Stimulated activated CD4-positive, alpha-beta T cell treated with anti-CD3 and anti-CD28 coated beads, Interleukin-1b, Interleukin-23, amount 100 ng/mL, for 1 hour (primary cell): ENCODE measurements at places on chromosomes 1 and 21.

GRCh38 chr1:205199931-205200299 lies 11.6 kb downstream of the DSTYK start:
- no peak for DNase-seq

DNA sequence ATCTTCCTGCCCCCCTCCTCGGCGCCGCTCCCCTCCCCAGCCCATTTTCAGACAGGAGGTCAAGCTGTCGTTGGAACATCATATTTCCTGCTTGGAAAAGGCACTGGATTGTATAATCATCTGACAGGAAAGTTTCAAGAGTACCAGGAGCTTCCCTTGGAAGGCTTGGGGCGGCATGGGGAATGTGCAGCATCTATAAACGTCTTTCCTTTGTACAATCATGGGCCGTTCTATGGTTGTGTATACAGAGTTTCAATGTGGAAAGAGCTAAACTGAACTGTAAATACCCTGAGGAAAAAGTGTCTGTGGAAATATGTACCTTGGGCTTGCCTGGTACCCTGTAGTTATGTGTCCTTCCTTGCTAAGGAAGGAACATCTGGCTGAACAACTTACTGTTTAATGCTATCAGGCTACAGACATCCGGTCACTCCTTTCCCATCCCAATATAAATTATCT lies 368.1 kb upstream of the ADGRL2 start:
- no peak for DNase-seq

DNA sequence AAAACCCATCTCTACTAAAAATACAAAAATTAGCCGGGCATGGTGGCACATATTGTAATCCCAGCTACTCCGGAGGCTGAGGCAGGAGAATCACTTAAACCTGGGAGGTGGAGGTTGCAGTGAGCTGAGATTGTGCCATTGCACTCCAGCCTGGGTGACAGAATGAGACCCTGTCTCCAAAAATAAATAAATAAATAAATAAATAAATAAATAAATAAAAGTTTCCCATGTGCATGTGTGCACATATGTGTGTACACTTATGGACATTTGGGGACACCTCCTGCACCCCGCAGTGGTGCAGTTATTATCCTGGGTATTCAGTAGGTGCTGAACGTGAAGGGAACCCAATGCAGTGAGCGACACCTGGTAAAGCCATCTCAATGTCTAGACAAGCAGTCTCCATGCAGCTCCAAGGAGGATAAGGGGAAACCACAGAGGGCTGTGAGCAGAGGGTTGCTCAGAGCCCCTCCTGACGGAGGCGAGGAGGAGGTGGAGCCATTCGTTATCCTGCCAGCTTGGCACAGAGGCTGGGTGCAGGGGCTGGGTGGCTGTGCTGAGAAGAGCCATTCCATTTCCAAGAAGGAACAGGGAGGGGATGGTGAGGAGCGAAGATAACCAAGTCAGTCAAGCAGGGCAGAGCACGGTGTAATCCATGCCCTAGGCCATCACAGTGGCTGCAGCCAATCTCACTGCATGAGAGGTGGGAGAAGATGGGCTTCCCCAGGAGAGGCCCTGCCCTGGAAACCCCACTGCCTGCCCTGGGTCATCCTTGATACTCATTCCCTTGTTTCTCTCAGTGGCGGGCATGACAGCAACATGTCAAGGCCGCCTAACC lies 25.6 kb downstream of the UBIAD1 start:
- DNase-seq, result no peak

- DNase-seq, result no peak
These were observed 36.2 kb downstream of the B3GALNT2 start for GRCh38 chr1:235468004-235468403.

- DNase-seq, result no peak
These were observed 187.5 kb downstream of the DHRS3 start for GRCh38 chr1:12430525-12430924.

GRCh38 chr21:45039317-45040156 lies 34.8 kb upstream of the ADARB1 start:
- DNase-seq, result no peak

DNA sequence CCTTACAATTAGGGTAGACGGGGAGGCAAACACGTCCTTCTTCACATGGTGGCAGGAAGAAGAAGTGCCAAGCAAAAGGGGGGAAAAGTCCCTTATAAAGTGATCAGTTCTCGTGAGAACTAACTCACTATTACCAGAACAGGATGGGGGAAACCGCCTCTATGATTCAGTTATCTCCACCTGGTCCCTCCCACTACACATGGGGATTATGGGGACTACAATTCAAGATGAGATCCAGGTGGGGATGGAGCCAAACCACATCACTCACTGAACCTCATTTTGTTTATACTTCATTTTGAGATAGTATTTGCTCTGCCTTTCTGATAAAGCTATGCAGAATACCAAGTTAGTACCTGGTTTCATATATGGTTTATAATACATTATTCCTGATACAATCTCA lies 26.5 kb downstream of the APP start:
- DNase-seq, result no peak

DNA sequence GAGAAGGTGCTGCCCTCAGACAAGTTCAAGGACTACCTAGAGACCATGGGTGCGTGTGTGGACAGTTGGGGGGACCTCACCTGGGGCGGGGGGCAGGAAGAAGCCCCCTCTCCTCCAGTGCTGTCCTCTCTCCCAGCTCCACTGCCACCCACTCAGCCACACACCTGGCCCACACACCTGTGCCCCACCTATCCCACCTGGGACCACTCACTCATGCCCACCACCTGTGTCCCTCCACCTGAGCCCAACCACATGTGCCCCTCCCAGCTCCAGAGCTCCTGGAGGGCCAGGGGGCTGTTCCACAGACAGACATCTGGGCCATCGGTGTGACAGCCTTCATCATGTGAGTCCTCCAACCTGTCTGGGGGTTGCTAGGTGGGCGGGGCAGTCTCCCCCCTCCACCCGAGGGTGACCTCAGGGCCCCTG lies 29.0 kb downstream of the TRIM11 start:
- no peak for DNase-seq

DNA sequence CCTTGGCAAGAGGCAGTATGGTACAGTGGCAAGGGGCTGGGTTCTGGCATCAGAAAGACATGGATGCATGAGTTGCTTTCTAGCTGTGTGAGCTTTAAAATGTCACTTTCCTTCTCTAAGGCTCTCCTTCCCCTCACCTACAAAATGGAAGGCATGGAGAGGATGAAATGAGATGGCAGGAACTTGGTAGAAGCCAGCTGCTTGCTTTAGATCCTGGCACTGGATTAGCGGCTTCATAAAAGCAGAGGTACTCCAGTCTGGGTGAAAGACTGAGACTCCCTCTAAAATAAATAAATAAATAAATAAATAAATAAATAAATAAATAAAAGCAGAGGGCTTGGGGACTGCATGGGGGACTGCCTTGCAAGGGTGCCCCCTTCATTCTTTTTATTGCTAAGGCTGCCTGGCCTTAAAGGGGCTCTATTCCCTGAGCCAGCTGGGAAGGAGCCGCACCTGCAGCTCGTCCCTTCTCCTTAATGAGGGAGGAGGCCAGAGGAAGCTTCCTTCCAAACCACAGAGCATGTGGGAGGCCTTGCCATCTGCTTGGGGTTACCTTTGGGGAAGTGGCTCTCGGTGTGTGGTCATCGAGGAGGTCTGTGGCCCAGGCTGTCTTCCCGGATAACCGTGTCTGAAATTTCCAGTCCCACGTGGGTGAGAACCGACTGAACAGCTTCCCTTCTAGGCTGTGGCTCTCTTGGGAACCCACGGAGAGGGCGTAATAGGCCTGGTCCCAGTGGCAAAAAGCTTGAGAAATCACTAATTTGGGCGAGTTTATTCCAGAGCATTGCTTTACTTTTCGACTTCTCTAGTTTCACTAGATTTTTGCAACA lies 2.0 kb upstream of the ATP13A2 start:
- DNase-seq, result no peak

DNA sequence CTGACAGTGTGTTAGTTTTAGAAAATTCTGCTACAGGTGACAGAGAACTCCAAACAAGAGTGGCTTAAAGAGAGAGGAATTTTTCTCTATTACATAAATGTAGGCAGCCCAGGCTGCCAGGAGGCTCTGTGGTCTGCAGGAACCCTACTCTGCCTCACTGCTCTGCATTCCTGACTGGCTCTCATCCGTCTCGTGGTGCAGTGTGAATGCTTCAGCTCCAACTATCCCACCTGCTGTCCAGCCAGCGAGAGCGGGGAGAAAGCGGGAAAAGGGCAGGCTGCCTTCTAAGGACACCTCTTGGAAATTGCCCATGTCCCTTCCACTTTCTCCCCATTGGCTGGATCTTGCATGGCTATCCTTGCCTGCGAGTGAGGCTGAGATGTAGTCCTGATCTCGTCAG lies 131.3 kb downstream of the PEX14 start:
- no peak for DNase-seq

DNA sequence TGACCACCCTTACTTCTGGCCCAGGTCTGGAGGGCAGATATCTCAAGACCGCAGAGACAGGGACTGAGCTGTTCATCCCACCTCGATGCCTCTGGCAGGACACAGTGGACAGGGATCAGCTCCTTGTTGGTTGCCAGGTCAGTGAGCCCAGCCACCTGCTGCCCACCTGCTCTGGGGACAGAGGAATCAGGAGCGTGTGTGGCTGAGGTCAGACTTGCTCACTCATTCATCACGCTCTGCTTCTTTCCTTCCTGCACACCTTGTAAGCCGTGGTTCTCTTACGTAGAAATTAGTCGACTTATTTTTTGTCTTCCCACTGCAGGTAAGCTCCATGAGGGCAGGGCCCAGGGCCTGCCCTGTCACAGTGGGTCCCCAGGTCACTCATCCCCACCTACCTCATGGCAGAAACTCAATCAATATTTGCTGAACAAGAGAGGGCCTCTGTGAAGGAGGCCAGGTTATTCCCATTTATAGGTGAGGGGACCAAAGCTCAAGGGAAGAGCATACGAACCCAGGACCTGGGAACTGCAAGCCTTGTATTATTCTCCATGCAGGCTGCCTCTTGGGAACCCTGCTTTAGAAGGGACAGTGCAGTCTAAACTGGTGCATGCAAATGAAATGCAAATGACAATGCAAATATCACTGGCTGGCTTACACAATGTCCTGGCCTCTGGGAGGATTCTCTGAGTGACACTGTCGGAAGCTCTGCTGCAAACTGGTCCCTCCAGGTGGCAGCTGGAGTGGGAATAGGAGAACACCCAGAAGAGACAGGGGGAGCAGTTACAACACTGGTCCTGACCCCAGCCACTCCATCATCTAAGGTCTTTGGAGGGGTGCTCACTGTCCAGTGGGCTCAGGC lies 58.4 kb upstream of the PAX7 start:
- DNase-seq, result no peak

- no peak for DNase-seq
These were observed 780 bp downstream of the HIVEP3 start for GRCh38 chr1:41917835-41918449.

DNA sequence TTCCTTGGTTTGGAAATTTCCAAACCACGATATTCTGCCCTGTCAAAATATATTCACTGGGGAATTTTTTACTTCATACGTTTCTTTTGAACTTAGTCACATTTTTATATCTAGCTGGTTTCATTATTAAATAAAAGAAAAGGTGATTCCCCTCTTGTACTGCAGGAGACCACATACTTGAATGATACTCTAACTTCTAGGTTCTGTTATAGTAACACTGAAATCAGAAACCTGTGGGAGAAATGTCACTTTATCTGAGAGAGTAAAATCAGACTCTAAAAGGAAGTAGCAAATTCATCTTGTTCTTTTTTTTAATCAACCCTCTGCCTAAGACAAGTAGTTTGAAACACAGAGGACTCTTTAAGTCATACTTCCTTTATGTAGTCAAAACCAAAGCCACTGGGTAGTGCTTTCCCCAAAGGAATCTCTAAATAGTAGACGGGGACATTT lies 34.4 kb downstream of the MRPL39 start:
- DNase-seq, result no peak

DNA sequence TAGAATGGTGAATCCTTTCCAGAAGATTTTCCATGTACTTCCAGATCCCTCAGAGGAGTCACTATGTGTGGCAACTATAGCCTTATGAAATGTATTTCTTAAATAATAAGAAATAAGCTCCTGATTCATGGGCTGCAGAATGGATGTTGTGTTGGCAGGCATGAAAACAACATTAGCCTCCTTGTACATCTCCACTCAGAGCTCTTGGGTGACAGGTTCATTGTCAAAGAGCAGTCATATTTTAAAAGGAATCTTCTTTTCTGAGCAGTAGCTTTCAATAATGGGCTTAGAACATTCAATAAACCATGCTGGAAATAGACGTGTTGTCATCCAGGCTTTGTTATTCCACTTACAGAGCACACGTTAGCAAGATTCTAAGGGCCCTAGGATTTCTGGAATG lies 96.6 kb downstream of the CDC7 start:
- DNase-seq, result no peak

- DNase-seq, result no peak
These were observed 58.1 kb downstream of the RPAP2 start for GRCh38 chr1:92356956-92357355.

- DNase-seq, result no peak
These were observed 32.7 kb downstream of the WLS start for GRCh38 chr1:68199603-68200002.

- no peak for DNase-seq
These were observed 28.0 kb downstream of the NOL9 start for GRCh38 chr1:6526316-6526715.

GRCh38 chr1:63533931-63534330 lies 10.6 kb downstream of the EFCAB7 start:
- DNase-seq, result no peak

DNA sequence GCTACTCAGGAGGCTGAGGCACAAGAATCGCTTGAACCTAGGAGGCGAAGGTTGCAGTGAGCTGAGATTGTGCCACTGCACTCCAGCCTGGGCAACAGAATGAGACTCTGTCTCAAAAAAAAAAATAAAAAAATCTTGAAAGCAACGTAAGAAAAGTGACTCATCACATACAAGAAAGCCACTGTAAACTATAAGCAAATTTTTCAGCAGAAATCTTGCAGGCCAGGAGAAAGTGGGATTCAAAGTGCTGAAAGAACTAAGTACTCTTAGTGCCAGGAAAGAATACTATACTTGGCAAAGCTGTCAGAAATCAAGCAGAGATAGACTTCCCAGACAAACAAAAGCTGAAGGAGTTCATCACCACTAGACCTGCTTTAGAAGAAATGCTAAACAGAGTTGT lies 4.4 kb upstream of the HMGN1 start:
- no peak for DNase-seq
